AG08395 (cell line): ENCODE measurements at places on chromosomes 12 and 14.
A peak's percentile ranks its signal among the peaks of the same experiment; 100 is the strongest.

DNA sequence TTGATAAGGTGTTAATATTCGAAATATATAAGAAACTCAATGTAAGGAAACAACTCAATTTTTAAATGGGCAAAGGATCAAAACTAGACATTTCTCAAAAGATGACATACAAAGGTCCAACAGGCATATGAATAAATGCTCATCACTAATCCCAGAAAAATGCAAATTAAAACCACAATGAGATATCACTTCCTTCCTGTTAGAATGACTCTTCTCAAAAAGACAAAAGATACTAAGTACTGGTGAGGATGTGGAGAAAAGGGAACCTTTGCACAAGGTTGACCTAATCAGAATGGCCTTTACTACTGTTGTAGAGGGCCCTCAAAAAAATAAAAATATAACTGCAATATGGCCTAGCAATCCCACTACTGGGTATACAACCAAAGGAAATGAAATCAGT lies 383.4 kb downstream of the KCNH5 start:
- no peak for DNase-seq

DNA sequence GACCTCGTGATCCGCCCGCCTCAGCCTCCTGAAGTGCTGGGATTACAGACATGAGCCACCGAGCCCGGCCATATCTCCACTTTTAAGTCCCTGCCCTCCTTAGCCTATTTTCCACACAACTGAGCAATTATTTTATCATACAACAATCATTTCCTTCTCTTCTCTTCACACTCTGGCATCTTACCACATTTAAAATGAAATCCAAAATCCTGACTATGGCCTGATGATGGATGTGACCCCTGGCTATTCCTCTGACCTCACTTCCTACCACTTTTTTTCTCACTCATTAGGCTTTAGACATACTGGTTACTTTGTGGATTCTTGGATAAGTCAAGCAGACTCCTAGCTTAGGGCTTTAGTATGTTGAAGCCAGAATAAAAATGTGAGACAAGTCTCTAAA lies 21.9 kb upstream of the EID3 start:
- DNase-seq = no peak

- DNase-seq = no peak
Observed at GRCh38 chr12:88163371-88163770, 21.3 kb downstream of the TMTC3 start.

GRCh38 chr14:49218436-49219092 lies 367.6 kb downstream of the RPS29 start:
- DNase-seq = no peak

DNA sequence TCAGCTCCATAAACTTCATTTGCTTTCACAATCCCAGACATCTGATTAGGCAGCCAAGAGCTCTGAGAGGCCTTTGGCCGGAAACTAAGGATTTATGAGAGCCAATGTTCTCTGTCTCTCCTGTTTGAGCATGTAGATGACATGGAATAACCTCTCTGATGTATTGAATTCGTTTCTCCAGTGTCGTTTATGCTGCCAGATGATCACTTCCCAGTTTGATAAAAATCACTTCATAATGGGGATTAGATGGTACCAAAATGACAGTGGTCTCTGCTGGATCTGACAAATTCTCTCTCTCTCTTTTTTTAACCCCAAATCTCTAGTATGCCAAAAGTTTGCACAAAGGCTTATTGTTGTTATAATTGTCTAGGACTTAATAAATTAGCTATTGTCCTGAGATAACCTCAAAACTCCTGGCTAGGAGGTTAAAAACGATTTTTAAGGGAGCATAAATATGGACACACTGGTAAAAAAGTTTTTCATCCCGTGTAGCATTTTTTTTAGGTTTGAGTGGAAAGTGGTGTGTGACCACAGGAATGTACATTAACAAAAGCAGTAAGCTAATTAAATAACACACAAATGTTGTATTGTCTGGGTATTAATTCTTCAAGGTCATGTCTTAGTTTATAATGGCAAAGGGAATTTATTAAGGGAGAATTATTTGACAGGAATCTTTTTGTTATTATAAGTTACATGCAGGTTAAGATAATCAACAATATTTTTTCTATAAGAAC lies 82.6 kb upstream of the USP44 start:
- DNase-seq = peak; percentile 36
